GM12892 (cell line): ENCODE measurements at places on chromosomes 16 and 17.
A peak's percentile ranks its signal among the peaks of the same experiment; 100 is the strongest.

- DNase-seq: no peak
Measured at GRCh38 chr16:87832137-87832527, 37.2 kb downstream of the SLC7A5 start.

DNA sequence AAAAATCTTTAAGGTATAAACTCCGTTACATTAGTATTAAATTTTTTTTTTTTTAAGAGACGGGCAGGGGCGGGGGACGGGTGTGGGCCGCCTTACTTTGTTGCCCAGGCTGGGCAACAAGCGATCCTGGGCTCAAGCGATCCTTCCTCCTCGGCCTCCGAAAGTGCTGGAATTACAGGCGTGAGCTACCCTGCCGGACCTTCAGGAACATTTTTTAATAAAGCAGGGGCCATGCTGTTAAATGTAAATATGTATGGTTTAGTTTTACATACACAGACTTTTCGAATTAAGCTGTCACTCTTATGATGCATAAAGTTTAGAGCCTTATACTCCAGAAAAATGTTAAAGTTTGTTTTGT is 2.4 kb downstream of the PPM1D start:
- DNase-seq: no peak

DNA sequence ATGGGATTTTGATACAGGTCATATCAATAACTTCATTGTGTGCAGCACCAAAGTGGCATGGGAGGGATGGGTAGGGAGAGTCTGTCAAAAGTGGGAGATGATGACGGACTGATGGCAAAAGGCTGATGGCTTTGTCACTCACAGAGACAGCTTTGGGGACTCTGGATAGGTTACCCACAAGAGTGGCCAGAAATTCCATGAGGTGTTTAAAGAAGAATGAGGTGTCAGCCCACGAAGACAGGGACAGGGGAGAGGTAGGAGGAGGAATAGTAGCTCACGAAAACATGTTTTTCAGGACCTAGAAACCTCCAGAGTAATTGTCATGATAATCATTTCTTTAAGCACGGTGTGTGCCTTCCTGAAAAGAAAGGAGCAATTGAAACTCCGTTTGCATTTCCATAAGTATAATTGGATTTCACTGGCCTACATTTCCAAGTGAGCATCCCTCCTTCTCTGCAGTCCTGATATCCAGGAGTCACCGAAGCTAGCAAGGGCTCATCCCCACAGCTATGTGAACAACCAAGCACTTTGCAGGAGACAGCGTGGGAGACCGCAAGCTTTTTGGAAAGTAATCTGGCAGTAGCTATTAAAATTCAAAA is 60.0 kb downstream of the HSD17B2 start:
- DNase-seq: no peak

DNA sequence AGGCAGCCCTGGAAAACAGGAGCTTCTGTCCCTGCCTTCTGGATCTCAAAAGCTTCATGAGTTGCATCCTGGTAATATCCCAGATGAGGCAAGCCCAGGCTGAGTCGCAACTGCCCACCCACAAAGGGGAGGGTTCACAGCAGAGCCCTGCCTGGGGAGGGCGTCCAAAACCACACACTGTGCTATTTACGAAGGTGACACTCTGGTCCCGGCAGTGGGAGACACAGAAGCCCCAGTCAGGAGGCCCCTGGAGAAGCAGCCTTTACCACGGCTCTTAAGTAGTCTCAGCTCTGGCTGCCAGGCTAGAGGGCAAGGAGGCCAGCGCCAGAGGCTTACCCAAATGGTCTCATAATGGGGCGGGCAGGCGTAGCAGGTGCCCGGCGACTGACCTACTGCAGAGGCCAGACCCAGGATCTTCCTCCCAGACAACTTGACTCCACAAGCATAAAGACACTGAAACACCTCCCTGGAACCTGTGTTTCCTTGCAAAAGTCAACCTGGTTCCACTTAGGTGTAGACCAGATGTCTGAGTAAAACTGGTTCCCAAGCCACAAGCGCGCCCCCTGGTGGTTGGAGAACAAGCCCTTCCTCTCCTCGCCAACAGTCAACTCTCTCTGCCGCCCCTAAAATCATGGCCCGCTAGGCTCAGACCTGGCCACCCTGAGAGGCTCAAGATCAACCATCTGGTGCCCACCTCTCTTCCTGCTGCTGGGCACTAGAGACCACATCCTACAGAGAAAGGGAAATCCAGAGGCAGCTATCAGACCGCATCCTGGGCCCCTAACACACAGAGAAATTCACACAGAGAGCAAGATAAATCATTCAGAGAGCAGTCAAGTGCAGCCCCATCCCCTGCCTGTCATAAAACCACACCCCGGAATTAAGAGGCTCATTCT is 5.2 kb downstream of the AXIN2 start:
- peak; percentile 43 for DNase-seq

- no peak for DNase-seq
Measured at GRCh38 chr16:89351645-89352044, 134.1 kb downstream of the ZNF778 start.

DNA sequence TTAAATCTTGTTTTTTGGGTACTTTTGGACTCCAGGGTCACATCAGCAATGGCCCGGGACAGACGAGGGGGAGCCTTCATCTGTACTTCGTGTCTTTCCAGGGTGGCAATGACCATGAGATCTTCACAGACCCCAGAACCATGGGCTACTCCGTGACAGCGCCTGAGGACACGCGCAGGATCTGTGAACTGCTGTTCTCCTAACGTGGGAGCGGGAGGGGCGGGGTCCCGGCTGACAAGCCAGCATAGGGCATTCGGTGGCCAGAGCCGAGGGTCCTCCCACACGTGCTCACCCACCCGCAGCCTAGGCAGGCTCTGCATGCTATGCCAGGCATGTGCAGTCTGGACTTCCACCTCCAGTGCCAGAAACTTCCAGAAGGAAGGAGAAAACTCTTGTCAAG is 21.2 kb downstream of the CARHSP1 start:
- DNase-seq: no peak

- DNase-seq: no peak
Measured at GRCh38 chr17:416293-417206, 63.9 kb upstream of the RPH3AL start.

GRCh38 chr17:40535924-40536294 is 29.4 kb downstream of the CCR7 start:
- no peak for DNase-seq

- no peak for DNase-seq
Measured at GRCh38 chr17:34241062-34241461, 14.0 kb upstream of the CCL2 start.

GRCh38 chr16:49994006-49994405 is 31.0 kb upstream of the CNEP1R1 start:
- no peak for DNase-seq

DNA sequence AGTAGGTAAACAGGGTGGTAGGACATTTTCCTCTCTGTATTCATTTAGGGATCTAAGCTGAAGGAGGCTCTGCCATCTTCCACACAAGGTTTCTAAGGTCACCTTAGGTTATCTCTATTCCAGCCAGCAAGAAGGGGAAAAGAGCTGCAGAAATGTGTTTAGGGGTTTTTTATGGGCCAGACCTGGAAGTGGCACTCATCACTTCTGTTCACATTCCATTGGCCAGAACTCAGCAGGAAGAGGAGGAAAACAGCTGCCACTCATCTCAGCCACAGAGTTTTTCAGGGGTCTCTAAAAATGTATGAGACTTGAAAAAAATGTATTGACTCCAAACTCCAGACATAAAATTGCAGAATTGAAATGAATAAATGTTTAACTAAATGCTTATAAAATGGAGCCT is 65.8 kb downstream of the FTO start:
- DNase-seq: no peak
